Sigmoid colon (tissue), 7 donors: ENCODE measurements at places on chromosomes 2 and 18.

GRCh38 chr2:143128681-143129580, at the start of gene ARHGAP15:
ARHGAP15 (plus strand) TSS chr2:143129419.
- no peak for DNase-seq

- DNase-seq = no peak
Observed at GRCh38 chr2:148674063-148675020, 29.8 kb downstream of the EPC2 start.

- no peak for DNase-seq
Observed at GRCh38 chr2:140786585-140786984, 1344.2 kb downstream of the LRP1B start.

DNA sequence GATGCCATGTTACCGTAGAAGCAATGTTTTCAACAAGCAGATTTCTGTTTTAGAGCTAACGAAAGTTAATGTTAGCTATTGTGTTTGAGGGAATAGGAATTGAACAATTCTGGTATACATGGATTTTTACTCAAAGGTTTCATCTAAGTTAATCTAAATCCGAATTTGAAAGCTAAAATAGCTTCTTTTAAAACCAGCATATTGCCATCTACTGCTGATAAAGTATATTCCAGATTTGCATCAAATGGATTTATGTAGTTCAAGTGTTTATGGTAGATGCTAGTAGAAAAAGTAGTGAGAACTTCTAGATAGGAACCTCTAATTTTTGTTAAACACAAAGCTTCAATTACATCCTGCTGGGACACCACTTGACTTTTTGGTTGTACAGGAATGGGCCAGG, 1569.5 kb upstream of the NXPH2 start:
- DNase-seq = no peak

DNA sequence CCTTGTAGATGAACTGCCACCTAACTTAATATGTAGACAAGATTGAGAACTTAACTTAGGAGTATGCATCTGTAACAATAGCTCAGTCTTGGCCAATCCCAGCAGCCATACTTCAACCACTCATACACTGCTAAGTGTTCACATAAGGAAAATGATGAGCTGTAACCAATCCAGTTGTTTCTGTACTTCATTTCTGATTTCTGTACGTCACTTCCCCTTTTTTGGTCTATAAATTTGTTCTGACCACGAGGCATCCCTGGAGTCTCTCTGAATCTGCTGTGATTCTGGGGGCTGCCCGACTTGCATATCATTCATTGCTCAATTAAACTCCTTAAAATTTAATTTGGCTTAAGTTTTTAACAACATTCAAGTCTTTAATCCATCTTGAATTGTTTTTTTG, 6.4 kb downstream of the SH3YL1 start:
- no peak for DNase-seq

DNA sequence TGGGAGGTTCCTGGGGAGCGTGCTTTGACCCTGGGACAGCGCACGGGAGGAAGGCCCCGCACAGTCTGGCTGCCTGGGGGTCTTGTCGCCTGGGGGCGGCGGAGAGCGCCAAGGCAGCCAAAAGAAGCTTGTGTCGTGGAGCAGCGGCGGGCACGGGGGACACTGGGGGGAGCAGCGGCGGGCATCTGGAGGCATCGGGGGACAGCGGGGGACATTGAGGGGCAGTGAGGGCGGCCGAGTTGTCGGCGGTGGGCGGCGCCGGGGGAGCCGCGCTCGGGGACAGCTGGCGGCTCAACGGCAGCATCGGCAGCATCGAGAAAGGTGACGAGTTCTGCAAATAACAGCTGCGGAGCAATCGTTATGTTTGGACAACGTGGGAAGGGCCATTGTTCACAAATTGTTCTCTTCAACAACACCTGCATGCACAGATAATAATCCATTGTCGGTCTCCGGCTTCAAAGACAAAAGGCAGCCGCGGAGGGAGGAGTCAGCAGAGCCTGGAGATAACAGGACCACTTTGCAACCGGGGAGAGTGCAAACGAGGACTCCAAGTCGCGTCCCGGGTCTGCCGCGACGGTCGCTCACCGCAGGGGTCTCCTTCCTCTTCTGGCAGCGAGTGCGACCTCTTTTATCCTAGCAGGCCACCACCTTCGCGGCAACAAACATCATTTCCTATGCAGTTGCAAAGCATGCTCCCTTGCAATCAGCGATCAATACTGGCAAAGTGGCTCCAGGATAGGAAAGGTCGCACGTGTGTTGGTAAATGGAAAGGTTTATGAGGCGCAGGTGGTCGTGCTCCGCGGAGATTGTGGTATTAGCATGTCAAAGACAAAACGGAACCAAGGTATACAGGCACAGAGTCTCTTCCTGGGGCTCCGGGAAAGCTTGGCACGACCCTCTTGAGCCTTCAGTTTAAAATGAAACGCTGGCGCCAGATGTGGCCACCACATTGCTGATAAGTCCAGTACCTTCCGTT, 132.3 kb upstream of the DLX2 start:
- no peak for DNase-seq

DNA sequence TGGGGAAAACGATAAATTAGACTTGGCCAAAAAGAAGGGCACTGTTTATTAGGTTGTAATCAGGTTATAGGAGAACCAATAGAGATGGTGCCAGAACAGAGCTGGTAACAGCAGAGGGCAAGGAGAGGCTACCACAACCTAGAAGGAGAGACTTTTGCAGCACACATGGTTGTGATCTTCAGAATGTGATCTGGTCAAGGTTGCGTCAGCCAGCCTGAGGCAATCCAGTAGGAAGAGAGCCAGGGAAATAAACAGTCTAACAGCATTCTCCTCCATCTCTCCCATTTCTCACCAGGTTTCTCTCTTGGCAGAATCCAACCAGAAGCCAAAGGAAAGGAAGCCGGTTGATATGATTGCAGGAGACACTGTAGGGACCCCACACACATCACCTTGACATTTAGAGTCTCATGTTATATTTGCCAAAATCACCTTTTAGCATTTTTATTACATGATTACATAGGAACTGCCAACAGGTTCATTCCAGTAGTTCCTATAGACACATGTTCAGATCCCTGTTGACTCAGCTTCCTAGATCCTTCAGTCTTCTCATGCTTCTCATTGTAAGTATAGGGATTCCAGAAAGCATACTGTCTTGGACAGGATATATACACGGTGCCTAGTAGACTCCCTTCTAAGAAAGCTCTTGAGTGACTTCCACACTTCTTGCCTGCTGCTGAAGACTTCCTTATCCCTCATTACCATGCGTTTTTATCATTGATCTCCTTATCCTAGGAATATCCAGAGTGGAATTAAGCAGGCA, 17.6 kb upstream of the SPATS2L start:
- no peak for DNase-seq

DNA sequence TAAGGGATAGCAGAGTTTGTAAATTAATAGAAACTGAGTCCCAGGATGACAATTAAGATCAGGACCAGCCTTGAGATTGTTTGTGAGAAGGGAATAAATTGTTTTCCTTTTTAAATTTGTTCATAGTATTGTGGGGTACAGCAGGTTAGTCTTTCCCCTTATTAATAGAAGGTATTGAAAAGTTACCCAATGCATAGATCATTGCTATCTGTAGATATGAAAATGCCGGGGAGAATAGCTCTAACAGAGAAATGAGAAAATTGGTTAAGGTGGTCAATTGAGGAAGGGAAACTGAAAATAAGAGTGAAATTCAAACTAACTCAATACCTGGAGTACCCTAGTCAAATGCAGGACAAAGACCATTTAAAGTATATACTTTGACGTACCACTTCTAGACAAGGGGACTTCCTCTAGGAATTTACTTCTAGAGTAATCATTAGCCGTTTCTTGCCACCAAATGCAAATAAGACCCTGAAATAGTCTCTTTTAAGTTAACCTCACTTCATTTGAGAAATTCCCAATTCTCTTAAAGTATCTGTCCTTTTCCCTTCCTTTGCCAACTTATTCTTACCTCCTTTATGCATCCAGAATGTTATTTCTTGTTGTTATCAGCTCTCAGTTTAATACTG, 1224.4 kb upstream of the LRRTM1 start:
- DNase-seq = no peak

GRCh38 chr18:10320791-10321190, 133.6 kb upstream of the APCDD1 start:
- DNase-seq = no peak

- DNase-seq = no peak
Observed at GRCh38 chr18:53817976-53818950, 406.2 kb downstream of the MBD2 start.

- no peak for DNase-seq
Observed at GRCh38 chr2:134943540-134943939, 24.9 kb downstream of the CCNT2 start.

- no peak for DNase-seq
Observed at GRCh38 chr2:100146657-100146960, 4.2 kb upstream of the AFF3 start.

- no peak for DNase-seq
Observed at GRCh38 chr2:66509326-66509811, 74.4 kb downstream of the MEIS1 start.

DNA sequence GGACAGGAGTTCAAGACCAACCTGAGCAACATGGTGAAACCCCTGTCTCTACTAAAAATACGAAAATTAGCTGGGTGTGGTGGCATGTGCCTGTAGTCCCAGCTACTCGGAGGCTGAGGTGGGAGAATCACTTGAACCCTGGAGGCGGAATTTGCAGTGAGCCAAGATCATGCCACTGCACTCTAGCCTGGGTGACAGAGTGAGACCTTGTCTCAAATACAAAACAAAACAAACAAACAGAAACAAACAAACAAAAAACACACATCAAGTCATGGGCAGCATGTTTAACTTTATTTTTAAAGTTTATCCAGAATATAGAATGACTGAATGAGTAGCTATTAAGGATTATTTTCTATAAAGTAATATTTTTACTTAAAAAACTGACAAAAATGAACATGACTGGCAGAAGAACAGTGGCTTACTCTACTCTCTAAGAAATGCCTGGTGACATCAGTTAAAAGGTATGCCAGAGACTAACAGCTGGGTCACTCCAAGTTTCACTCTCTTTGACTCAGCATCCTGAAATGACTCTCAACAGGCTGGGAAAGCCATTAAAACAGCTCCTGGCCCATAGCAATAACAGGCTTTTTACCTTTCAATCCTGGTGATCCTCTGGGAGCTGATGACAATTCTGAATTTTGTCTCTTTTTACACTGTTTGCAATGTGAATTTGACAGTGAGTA, 281.6 kb upstream of the STON1 start:
- DNase-seq = no peak

DNA sequence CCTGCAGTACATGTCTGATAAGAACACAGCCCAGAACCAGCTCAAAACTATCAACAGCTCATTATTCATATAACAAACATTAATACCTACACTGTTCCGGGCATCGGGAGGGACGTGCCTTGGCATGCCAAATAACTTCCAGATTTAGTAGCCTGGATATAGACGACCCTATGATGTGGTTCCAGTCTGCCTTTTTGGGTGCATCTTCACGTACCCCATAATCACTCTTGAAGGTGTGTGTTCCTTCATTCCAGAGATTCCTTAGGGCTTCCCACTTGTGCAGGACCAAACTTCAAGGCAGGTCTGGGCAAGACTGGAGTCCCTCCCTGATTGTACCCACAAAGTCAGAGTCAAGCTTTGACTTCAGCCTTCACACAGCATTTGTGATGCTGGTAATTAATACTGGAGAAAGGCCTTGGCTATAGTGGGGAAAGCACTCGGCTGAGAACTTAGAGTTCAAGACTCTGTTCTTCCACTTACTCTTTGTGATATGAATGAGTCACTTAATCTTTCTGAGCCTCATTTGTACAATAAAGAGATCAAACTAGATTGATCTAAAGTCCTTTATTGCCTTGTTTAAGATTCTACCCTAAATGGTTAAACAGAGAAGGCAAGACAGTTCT, 27.7 kb upstream of the SPATS2L start:
- no peak for DNase-seq

DNA sequence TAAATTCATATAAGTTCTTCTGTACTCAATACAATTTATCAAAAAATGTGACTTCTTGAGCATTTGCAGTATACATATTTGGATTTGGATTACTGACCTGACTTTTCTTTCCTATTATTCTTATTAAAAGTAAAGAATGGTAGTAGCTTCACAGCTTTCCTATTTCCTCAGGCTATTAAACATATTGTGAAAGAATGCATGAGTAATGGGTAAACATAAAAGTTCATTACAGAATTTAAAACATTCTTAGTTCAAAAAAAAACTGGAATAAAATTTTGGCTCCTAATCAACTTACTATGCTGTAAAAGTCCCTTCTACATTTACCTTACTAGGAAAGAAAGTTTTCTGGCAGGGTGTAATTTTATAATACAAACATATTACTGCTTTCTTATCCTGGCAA, 27.3 kb upstream of the C2orf66 start:
- DNase-seq = no peak

GRCh38 chr2:18834341-18834740, 245.0 kb upstream of the NT5C1B start:
- DNase-seq = no peak

DNA sequence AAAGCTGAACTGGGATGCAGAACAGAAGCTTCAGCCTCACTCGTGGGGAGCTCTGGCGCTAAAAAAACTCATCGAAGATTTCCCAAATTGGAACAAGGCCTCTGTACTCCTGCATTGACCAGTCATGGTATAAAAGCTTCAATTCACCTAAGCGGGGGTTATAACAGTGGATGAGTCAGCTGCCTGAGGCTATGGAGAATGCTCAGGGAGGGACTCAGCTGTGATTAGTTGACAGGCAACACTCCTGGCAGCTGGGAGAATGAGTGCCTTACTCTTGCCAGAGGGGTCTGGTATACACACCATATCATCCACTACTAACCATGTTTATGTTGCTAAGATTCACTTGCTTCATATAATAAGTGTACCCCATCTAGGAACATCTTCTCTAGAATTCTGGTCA, 350.6 kb upstream of the VRK2 start:
- DNase-seq = no peak

DNA sequence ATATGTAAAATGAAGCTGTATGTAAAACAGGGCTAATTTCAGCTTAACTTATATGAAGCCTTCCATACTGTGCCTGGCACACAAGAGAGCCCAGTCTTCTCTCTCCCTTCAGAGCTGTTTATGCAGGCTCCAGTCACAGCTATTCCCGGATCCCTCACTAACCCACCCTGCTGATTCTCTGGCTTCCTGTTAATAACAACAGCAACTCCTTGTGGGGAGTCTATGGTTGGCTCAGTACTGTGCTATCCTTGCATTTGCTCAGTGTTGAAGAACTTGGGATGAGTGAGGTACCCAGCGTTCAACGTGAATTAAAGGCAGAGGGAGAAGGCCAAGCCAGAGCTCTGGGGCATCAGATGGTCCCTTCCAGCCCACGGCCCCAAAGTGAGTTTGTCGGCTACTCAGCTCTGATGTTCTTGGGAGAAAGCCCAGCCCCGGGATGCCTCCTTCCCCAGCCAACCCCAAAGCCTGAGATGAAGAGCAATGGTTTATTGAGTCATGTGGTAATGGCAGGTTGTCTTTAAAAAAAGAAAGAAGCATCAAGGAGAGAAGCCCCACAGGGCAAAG, 43.2 kb downstream of the PSD4 start:
- no peak for DNase-seq
